ENCODE measurements at places on chromosomes 3 and 15. TPM values are rescaled to one million over a fixed set of nuclear protein-coding genes. Genes with fewer than 3 reads are reported as not detected.

GRCh38 chr15:89749951-89750559 is 994 bp downstream of the MESP1 start:
- no peak overlapping the region for H3K27ac ChIP-seq
- H3K27me3 ChIP-seq = peaks cover 3% of the 10 kb centered on the region
- peaks cover 6% of the 10 kb centered on the region for H3K4me1 ChIP-seq
- no peaks in the 10 kb centered on the region for H3K36me3 ChIP-seq
- H3K4me3 ChIP-seq = peak overlapping the region; percentile 14

GRCh38 chr3:44292947-44293346 is 45.6 kb upstream of the TCAIM start:
- no peaks in the 10 kb centered on the region for H3K36me3 ChIP-seq
- DNase-seq = no peak
- no peak overlapping the region for H3K27ac ChIP-seq
- H3K4me3 ChIP-seq = no peak overlapping the region

- H3K27ac ChIP-seq = no peak overlapping the region
- no peaks in the 10 kb centered on the region for H3K4me1 ChIP-seq
- no peak for DNase-seq
- H3K27me3 ChIP-seq = peaks cover 2% of the 10 kb centered on the region
- no peaks in the 10 kb centered on the region for H3K36me3 ChIP-seq
- H3K4me3 ChIP-seq = no peak overlapping the region
Observed at GRCh38 chr3:115204475-115204874, 57.4 kb upstream of the ZBTB20 start.

- H3K4me3 ChIP-seq = no peak overlapping the region
- H3K36me3 ChIP-seq = no peaks in the 10 kb centered on the region
- H3K27me3 ChIP-seq = no peaks in the 10 kb centered on the region
- DNase-seq = no peak
- H3K27ac ChIP-seq = no peak overlapping the region
- H3K4me1 ChIP-seq = no peaks in the 10 kb centered on the region
Observed at GRCh38 chr3:125085166-125085565, 29.4 kb upstream of the HEG1 start.

DNA sequence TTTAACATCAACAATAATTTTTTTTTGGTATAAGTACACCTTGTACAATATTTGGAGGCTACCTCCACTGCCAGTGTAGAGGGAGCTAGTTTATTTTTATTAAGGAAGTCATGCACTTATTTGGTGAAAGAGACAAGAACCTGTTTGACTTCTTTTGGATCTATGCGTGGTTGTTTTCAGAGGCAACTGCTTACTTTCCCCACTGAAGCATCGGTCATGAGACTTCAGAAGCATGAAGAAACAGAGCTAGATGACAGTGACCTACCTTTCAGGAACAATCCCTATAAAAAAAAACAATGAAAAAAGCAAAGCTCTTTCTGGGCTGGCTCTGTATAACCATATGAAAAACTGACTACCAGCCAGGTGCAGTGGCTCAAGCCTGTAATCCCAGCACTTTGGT is 20.0 kb upstream of the ZNF148 start:
- H3K27ac ChIP-seq = no peak overlapping the region
- no peak for DNase-seq
- no peaks in the 10 kb centered on the region for H3K4me1 ChIP-seq
- peaks cover 11% of the 10 kb centered on the region for H3K27me3 ChIP-seq
- no peak overlapping the region for H3K4me3 ChIP-seq
- H3K36me3 ChIP-seq = no peaks in the 10 kb centered on the region

GRCh38 chr3:196344663-196345062 is 6.5 kb upstream of the TM4SF19 start:
- H3K27me3 ChIP-seq = no peaks in the 10 kb centered on the region
- DNase-seq = no peak
- H3K27ac ChIP-seq = no peak overlapping the region
- H3K4me3 ChIP-seq = no peak overlapping the region

DNA sequence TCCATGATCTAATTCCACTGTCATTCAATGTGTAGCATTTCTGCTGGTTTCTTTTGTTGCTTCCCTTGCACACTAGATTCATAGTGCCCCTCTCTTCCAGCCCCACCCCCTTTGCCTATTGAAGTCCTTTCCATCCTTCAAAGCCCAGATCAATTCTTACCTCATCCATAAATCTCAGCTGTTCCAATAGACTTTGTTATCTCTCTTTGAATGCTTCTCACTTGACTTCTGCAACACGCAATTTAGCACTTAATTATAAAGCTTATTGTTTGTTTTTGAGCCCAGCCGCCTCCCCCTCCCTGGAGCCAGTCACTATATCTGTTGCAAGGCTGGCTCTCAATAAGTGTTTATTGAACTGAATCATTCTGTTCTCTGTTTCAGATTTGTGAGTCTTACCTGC is 174.6 kb upstream of the TBL1XR1 start:
- no peaks in the 10 kb centered on the region for H3K27me3 ChIP-seq
- H3K36me3 ChIP-seq = no peaks in the 10 kb centered on the region
- DNase-seq = no peak
- no peaks in the 10 kb centered on the region for H3K4me1 ChIP-seq
- H3K27ac ChIP-seq = no peak overlapping the region

DNA sequence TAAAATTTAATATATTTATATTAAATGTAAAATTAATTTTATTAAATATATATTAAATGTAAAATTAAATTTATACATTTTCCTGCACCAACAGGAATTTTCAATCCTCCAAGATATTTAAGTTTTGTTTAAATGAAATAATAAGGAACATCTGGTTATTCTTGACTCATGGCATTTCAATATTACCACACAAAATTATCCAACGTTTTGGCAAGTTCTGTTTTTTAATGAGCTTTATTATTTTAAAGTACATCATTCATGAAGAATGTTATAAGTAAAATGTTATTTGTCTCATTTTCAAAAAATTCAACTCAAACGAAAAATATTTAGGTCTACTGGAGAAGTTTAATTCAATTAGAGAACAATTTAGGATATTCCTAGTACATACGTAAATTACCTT is 811.4 kb downstream of the NAALADL2 start:
- no peaks in the 10 kb centered on the region for H3K27me3 ChIP-seq
- no peak overlapping the region for H3K4me3 ChIP-seq
- DNase-seq = no peak
- no peaks in the 10 kb centered on the region for H3K4me1 ChIP-seq

GRCh38 chr3:48993834-48994233 is 3.8 kb downstream of the P4HTM start:
- no peaks in the 10 kb centered on the region for H3K27me3 ChIP-seq
- no peak for DNase-seq
- H3K36me3 ChIP-seq = no peaks in the 10 kb centered on the region

DNA sequence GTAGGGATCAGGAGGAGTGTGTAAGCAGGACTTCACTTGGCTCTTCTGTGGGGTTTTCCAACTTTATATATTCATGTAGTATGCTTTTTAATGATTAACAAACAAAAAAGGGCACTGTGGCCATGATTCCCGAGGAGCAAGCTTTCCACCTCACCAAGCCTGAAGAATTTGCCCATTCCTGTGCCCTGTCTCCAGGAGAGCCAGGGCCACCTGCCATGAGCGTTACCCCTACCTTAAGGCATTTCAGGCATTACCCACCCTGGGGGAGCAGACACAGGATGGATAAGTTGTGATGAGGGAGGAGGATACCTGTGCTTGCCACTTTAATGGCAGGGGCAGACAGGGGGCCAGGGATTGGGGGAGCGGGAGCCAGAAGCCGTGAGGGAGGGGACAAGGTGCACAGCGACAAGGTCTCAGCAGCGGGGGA is 3.0 kb downstream of the TRPM1 start:
- no peaks in the 10 kb centered on the region for H3K4me1 ChIP-seq
- H3K4me3 ChIP-seq = no peak overlapping the region
- no peak for DNase-seq
- no peaks in the 10 kb centered on the region for H3K36me3 ChIP-seq

GRCh38 chr15:62858343-62858742 is 184.2 kb upstream of the TPM1 start:
- peak; percentile 70 for DNase-seq
- H3K27me3 ChIP-seq = no peaks in the 10 kb centered on the region

DNA sequence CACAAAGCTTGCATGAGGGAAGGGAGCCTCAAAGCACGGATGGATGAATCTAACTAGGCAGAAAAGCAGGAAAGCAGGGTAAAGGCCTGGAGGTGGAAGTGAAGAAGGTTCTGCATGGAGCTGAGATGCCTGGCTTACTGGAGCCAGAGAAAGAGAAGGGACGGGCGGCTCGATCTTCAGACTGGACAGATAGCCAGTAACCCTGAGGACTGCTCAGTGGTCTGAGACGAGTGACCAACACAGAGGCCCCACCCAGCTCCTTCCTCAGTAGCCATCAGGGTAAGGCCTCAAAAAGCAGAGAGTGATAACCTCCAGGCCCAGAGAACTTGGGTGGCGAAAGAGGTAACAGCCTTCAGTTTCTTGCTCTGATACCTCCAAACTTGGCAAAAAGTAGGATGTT is 6.4 kb downstream of the CLN6 start:
- H3K36me3 ChIP-seq = no peaks in the 10 kb centered on the region
- H3K4me1 ChIP-seq = peaks cover 3% of the 10 kb centered on the region
- DNase-seq = no peak
- H3K4me3 ChIP-seq = no peak overlapping the region

DNA sequence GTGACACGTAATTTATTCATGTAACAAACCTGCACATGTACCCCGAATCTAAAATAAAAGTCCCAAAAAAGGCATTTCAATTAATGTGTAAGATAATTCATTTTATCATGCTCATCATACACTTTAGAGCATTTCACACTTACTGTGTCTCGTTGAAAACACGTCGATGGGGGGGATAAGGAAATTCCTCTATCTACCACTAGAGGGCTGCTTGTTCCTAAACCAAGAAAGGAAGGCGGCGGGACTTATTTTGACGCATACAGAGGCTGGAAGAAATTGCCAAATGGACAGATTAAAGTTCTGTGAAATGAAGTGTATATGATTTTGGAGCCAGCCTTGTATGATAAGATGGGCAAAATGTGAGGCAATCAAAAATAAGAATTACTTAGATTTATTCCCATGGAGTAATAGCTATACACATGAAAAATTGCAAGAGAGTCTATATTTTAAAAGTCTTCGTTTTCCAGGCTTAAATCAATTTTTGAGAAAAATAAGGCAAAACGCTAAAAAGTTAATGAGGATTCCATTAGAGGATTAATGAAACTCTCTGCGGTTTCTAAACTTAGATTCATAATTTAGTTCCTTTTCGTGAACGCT is 346.8 kb downstream of the CNTN3 start:
- H3K27ac ChIP-seq = no peak overlapping the region
- H3K27me3 ChIP-seq = no peaks in the 10 kb centered on the region
- H3K4me3 ChIP-seq = no peak overlapping the region
- DNase-seq = peak; percentile 7
- no peaks in the 10 kb centered on the region for H3K4me1 ChIP-seq

DNA sequence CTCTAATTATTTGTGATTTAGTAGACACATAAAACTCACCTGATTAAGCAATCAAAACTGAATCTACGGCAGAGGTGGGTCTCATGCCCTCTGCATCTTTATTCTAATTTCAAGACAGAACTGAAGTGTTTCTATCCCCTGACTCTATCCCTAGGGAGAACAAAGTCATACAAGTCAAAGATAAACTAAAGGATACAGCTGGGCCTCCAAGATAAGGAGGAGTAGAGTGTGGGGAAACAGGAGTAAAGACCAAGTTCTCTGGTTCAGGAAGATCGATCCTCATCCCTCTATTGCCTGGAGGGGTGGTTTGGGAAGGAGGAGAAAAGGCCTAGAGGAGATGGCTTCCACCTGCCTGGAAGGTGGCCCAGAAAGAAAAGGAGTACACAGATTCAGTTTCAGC is 58.7 kb upstream of the BBX start:
- no peak overlapping the region for H3K4me3 ChIP-seq
- H3K27me3 ChIP-seq = peaks cover 2% of the 10 kb centered on the region
- no peak for DNase-seq
- H3K4me1 ChIP-seq = no peaks in the 10 kb centered on the region
- no peak overlapping the region for H3K27ac ChIP-seq

- no peak overlapping the region for H3K27ac ChIP-seq
- H3K27me3 ChIP-seq = no peaks in the 10 kb centered on the region
Observed at GRCh38 chr3:81245043-81245442, 516.4 kb downstream of the GBE1 start.

- no peaks in the 10 kb centered on the region for H3K27me3 ChIP-seq
- peak overlapping the region; percentile 9 for H3K4me3 ChIP-seq
- peak overlapping the region; percentile 98 for H3K27ac ChIP-seq
- H3K4me1 ChIP-seq = peaks cover 42% of the 10 kb centered on the region
- peaks cover 1% of the 10 kb centered on the region for H3K36me3 ChIP-seq
Observed at GRCh38 chr3:98778852-98779413, 15.8 kb downstream of the ST3GAL6 start.

GRCh38 chr3:29083081-29083480 is 197.8 kb upstream of the RBMS3 start:
- no peaks in the 10 kb centered on the region for H3K27me3 ChIP-seq
- no peak for DNase-seq
- no peaks in the 10 kb centered on the region for H3K36me3 ChIP-seq
- no peaks in the 10 kb centered on the region for H3K4me1 ChIP-seq
- no peak overlapping the region for H3K4me3 ChIP-seq
- H3K27ac ChIP-seq = no peak overlapping the region

GRCh38 chr3:159619341-159619885 is 369.2 kb upstream of the IL12A start:
- peaks cover 19% of the 10 kb centered on the region for H3K4me1 ChIP-seq
- no peaks in the 10 kb centered on the region for H3K27me3 ChIP-seq
- no peak for DNase-seq
- H3K36me3 ChIP-seq = no peaks in the 10 kb centered on the region

- H3K4me3 ChIP-seq = no peak overlapping the region
- H3K27me3 ChIP-seq = no peaks in the 10 kb centered on the region
- no peak overlapping the region for H3K27ac ChIP-seq
- no peak for DNase-seq
Observed at GRCh38 chr15:27574541-27575054, 524.5 kb downstream of the OCA2 start.

DNA sequence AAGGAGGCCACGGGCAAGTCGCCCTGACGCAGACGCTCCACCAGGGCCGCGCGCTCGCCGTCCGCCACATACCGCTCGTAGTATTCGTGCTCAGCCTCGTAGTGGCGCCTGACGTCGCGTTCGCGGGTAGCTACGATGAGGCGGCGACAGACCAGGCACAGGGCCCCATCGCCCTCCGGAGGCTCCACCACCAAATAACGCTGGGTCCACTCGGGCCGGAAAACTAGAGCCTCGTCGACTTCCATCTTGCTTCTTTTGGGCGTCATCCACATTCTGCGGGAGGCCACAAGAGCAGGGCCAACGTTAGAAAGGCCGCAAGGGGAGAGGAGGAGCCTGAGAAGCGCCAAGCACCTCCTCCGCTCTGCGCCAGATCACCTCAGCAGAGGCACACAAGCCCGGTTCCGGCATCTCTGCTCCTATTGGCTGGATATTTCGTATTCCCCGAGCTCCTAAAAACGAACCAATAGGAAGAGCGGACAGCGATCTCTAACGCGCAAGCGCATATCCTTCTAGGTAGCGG is at the start of gene EPM2AIP1:
TSS of gene EPM2AIP1 (minus strand) at position 326 of the 520 bp plus-strand sequence. CDS start at position 272, 54 bp downstream.
- H3K27me3 ChIP-seq = no peaks in the 10 kb centered on the region
- DNase-seq = no peak
- H3K4me1 ChIP-seq = peaks cover 49% of the 10 kb centered on the region
- H3K4me3 ChIP-seq = peak within 1 kb of the TSS; percentile 89
- H3K36me3 ChIP-seq = peaks cover 2% of the 10 kb centered on the region

The CCDC33 gene
- polyA plus RNA-seq = not detected

The MESP1 gene
- 1.0 TPM for polyA plus RNA-seq

The CRYGS gene
- 5.0 TPM for polyA plus RNA-seq

The OR5K2 gene
- not detected for polyA plus RNA-seq

The ALPK3 gene
- polyA plus RNA-seq = 18.7 TPM

The CAPN7 gene
- 11.7 TPM for polyA plus RNA-seq

The GRM7 gene
- 0.12 TPM for polyA plus RNA-seq

The ITGB5 gene
- polyA plus RNA-seq = 170 TPM

The CSPG4 gene
- polyA plus RNA-seq = not detected

The HGD gene
- 0.33 TPM for polyA plus RNA-seq

The TLNRD1 gene
- polyA plus RNA-seq = 17.8 TPM

The RPL29 gene
- polyA plus RNA-seq = 2,233 TPM

The ST3GAL6 gene
- polyA plus RNA-seq = 13.2 TPM

The LRRC49 gene
- polyA plus RNA-seq = 3.0 TPM

The SIAH2 gene
- polyA plus RNA-seq = 45.8 TPM
